ENCODE measurements at places on chromosomes 2 and 18. TPM values are rescaled to one million over a fixed set of nuclear protein-coding genes. Genes with fewer than 3 reads are reported as not detected.

- no peak overlapping the region for H3K27ac ChIP-seq
- no peak overlapping the region for H3K4me3 ChIP-seq
- H3K36me3 ChIP-seq, result no peaks in the 10 kb centered on the region
- no peak for DNase-seq
- H3K27me3 ChIP-seq, result peaks cover 25% of the 10 kb centered on the region
- H3K4me1 ChIP-seq, result no peaks in the 10 kb centered on the region
These were observed 276.3 kb downstream of the EIPR1 start for GRCh38 chr2:3101016-3101942.

DNA sequence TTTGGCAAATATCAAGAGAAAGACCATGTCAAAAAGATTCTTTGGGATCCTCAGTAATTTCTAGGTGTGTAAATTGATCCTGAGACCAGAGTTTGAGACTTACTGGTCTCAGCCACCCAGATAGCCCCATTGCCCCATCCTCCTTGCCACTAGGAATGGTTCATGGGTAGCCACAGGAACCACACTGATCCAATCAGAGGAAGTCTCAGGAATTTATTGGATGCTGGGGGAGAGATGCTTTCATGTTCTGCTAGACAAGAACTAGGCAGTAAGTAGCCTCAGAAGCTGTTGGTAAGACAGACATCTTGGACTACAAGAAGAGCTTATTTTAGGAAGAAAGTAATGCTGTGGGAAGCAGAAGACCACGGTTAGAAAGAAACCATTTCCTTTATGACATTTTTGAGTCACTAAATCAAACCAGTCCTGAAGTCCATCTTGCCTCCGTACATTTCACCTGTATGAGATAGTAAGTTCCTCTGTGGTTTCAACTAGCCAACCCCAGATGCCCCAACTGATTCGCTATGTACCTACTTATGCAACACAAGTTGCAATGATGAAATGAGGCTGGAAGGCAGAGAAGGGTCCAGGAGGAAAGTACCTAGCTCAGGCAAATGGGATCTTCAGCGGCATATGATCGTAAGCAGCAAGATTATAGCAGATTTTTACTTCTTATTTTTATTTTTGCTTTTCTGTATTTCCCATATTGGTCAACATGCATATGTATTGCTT, 3.6 kb upstream of the ST3GAL5 start:
- peaks cover 24% of the 10 kb centered on the region for H3K4me1 ChIP-seq
- no peak overlapping the region for H3K4me3 ChIP-seq
- no peaks in the 10 kb centered on the region for H3K27me3 ChIP-seq
- no peak for DNase-seq
- H3K36me3 ChIP-seq, result no peaks in the 10 kb centered on the region

- H3K27me3 ChIP-seq, result no peaks in the 10 kb centered on the region
- H3K4me3 ChIP-seq, result no peak overlapping the region
- no peak overlapping the region for H3K27ac ChIP-seq
- H3K4me1 ChIP-seq, result no peaks in the 10 kb centered on the region
- DNase-seq, result no peak
These were observed 499.0 kb downstream of the CPS1 start for GRCh38 chr2:211055438-211055837.

- H3K4me1 ChIP-seq, result peaks cover 58% of the 10 kb centered on the region
- H3K4me3 ChIP-seq, result peak overlapping the region; percentile 88
- DNase-seq, result no peak
- no peaks in the 10 kb centered on the region for H3K27me3 ChIP-seq
- no peaks in the 10 kb centered on the region for H3K36me3 ChIP-seq
These were observed 2.5 kb downstream of the KLF7 start for GRCh38 chr2:207163053-207163755.

BOK gene
- 12.7 TPM for polyA plus RNA-seq

AQP12A gene
- not detected for polyA plus RNA-seq

CRYBA2 gene
- 5.5 TPM for polyA plus RNA-seq

CDK5R2 gene
- not detected for polyA plus RNA-seq
